Gastroesophageal sphincter (tissue), 4 donors: ENCODE measurements at places on chromosomes 2 and 18.
A peak's percentile ranks its signal among the peaks of the same experiment; 100 is the strongest.

DNA sequence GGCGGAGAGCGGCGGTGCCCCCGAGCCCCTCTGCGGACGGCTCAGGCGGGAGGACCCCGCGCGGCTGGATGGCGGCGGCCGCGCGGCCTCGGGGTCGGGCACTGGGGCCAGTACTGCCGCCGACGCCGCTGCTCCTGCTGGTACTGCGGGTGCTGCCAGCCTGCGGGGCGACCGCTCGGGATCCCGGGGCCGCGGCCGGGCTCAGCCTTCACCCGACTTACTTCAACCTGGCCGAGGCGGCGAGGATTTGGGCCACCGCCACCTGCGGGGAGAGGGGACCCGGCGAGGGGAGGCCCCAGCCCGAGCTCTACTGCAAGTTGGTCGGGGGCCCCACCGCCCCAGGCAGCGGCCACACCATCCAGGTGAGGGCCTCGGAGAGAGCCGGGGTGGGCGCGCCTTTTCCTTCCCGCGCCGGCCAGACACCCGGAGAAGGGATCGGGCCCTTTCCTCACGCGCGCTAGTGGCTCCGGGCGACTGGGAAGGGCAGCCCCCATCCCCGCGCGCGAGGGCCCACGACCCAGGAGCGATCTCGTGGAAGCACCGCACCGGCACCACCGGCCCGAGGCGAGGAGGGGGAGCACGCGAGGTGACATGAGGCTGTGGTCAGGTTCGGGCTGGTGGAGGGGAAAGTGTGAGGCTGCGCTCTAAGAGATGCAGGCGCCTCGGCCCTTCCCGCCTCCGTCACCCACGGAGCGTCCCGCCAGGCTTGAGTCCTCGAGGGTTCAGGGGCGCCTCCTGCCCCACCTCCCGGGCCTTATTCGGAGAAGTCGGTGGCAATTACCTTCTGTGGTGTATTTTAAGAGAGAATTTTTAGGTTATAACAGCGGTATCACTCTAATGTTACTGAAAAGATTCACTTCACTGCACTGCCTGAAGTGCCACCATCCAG is 607 bp downstream of the LAMA3 start:
- H3K4me3 ChIP-seq: peak overlapping the region; percentile 80
- H3K27ac ChIP-seq: peak overlapping the region; percentile 67
- no peaks in the 10 kb centered on the region for H3K36me3 ChIP-seq
- peak; percentile 34 for ATAC-seq

GRCh38 chr2:7692657-7693161 is 775.5 kb downstream of the RNF144A start:
- H3K27ac ChIP-seq: no peak overlapping the region
- H3K27me3 ChIP-seq: no peaks in the 10 kb centered on the region
- H3K36me3 ChIP-seq: no peaks in the 10 kb centered on the region
- no peak overlapping the region for H3K4me3 ChIP-seq
- H3K4me1 ChIP-seq: no peaks in the 10 kb centered on the region
- peak; percentile 92 for ATAC-seq

DNA sequence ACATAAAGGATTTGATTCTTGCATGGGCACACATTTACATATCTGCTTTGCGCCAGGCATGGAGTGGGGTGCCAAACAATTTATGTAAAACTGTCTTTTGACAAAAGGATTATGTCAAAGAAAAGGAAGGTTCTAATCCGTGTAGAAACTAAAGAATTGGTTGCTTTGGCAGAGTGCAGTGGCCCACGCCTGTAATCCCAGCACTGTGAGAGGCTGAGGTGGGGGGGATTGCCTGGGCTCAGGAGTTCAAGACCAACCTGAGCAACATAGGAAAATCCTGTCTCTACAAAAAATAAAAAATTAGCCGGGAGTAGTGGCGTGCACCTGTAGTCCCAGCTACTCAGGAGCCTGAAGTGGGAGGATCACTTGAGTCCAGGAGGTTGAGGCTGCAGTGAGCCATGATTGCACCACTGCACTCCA is 1.1 kb upstream of the MTERF4 start:
- peaks cover 43% of the 10 kb centered on the region for H3K4me1 ChIP-seq
- ATAC-seq: no peak
- H3K27me3 ChIP-seq: no peaks in the 10 kb centered on the region
- no peak overlapping the region for H3K4me3 ChIP-seq

GRCh38 chr18:65415098-65415497 is 335.7 kb upstream of the CDH7 start:
- no peak overlapping the region for H3K27ac ChIP-seq
- no peak for ATAC-seq
- no peak overlapping the region for H3K4me3 ChIP-seq
- no peaks in the 10 kb centered on the region for H3K27me3 ChIP-seq
- H3K36me3 ChIP-seq: no peaks in the 10 kb centered on the region
- H3K4me1 ChIP-seq: no peaks in the 10 kb centered on the region

DNA sequence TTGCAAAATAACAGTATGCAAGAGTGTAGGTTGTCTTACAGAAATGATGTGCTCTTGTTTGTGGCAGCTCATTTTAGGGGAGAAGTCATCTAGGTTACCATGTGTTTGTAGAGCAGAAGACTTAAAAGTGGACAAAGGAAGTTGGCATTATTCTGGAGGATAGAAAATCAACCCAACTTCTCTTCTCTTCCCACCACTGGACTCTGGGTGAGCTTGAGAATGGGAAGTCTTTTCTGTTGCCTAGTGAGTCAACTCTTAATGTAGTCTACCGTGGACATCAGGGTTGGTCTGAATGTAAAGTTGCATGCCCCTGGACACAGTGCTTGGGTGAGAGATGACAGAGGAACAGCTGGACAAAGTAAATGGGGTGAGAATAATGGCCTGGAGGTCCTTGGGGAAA is 98.3 kb downstream of the FMNL2 start:
- H3K36me3 ChIP-seq: no peaks in the 10 kb centered on the region
- H3K27ac ChIP-seq: peak overlapping the region; percentile 27
- H3K4me3 ChIP-seq: no peak overlapping the region
- H3K4me1 ChIP-seq: peaks cover 10% of the 10 kb centered on the region
- ATAC-seq: no peak

DNA sequence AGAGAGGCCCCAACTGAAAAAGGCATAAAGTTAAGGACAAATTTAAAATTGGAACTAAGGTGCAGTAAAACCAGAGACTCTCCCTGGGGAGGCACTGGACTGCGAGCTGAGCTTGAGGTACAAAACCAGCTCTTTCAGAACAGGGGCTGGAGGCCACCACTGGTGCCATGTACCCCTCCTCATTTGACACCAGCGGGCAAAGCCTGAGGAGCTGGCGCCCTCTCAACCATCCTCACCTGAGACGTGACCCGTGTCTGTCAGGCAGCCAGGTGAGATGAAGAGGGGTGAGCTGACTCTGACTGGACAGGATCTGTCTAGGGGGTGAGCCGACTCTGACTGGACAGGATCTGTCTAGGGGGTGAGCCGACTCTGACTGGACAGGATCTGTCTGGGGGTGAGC is 68.5 kb downstream of the TMEM18 start:
- H3K4me3 ChIP-seq: no peak overlapping the region
- H3K4me1 ChIP-seq: no peaks in the 10 kb centered on the region
- H3K27ac ChIP-seq: no peak overlapping the region
- H3K27me3 ChIP-seq: peaks cover 6% of the 10 kb centered on the region

GRCh38 chr2:28631514-28632206 is 120.0 kb upstream of the PPP1CB start:
- H3K36me3 ChIP-seq: no peaks in the 10 kb centered on the region
- peak overlapping the region; percentile 97 for H3K27ac ChIP-seq
- peaks cover 97% of the 10 kb centered on the region for H3K4me1 ChIP-seq
- ATAC-seq: no peak
- H3K27me3 ChIP-seq: no peaks in the 10 kb centered on the region
- no peak overlapping the region for H3K4me3 ChIP-seq

- no peaks in the 10 kb centered on the region for H3K36me3 ChIP-seq
- H3K4me1 ChIP-seq: no peaks in the 10 kb centered on the region
- no peak overlapping the region for H3K27ac ChIP-seq
- no peak for ATAC-seq
- H3K4me3 ChIP-seq: no peak overlapping the region
- no peaks in the 10 kb centered on the region for H3K27me3 ChIP-seq
Observed at GRCh38 chr2:30504731-30505130, 57.7 kb downstream of the LCLAT1 start.

- H3K27ac ChIP-seq: peak overlapping the region; percentile 70
- H3K36me3 ChIP-seq: no peaks in the 10 kb centered on the region
- ATAC-seq: peak; percentile 92
- H3K4me3 ChIP-seq: no peak overlapping the region
- H3K4me1 ChIP-seq: no peaks in the 10 kb centered on the region
- no peaks in the 10 kb centered on the region for H3K27me3 ChIP-seq
Observed at GRCh38 chr18:12076424-12077140, 17.1 kb upstream of the ANKRD62 start.
